CD4-positive, alpha-beta T cell treated with Interleukin-12 subunit alpha and Interleukin-12 subunit beta, for 1 hour (primary cell): ENCODE measurements at places on chromosomes 16 and 17.
A peak's percentile ranks its signal among the peaks of the same experiment; 100 is the strongest.

- DNase-seq: no peak
Observed at GRCh38 chr17:81207610-81208581, 14.9 kb downstream of the CEP131 start.

DNA sequence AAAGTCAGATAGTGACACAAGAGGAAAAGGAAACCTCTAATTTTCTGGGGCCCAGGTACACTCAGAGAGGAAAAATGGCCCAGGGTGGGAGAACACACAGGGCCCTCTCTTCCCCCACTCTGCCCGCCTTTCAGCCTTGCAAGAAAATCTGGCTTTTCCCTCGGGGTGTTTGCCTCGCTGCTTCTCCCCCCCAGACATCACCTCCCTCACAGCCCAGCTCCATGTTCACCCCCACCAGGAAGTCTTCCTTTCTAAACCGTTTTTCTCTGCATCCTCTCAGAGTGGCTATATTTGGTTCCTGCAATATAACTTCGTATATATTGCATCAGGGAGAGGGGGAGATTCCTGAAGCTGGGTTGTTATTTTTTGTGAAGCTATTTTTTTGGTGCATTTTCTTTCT, 27.3 kb downstream of the RPRML start:
- DNase-seq: no peak

GRCh38 chr16:58259995-58260394, 34.8 kb downstream of the PRSS54 start:
- no peak for DNase-seq

DNA sequence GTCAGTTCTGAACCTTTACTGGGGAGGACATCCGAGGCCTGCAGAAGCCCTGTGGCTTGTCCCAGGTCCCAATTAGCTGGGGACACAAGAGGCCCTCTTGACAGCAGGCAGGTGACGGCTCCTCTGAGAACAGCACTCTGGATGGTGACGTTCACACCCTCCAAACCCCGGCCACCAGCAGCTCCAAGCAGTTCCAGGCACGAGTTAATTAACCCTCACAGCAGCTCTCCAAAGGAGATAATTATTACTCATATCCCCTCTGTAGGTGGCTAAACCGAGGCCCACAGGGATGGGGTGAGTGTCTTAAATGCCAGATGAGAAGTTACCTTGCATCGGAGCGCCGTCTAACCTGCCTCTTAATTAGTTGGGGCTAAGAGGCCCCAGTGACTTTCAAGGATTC, 168.9 kb upstream of the CIBAR2 start:
- no peak for DNase-seq

DNA sequence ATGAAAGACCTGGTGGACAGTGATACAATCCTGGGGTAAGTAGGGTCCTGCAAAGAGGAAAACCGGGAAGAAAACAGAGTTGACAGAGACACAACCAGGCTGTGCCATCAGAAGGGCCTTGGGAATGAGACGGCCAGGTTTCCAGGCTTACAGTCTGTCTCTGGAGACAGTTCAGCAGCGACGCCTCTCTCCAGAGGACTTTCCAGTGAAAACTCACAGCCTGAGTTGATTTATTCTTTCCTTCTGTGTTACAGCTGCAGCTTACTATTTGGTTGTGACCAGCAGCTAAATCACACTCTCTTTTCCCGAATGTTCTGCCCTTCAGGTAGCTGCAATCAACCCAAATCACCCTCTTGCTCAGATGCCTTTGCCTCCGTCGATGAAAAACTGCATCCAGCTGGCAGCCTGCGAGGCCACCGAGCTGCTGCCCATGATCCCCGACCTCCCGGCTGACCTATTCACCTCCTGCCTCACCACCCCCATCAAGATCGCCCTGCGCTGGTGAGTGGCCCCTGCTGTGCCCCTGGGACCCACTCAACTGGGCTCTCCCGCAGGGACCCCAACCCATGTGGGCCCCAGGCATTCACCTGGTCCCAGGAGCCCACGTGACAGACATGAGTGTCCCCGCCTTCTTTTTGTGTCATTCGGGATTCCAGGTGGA, 209.2 kb downstream of the RPTOR start:
- DNase-seq: no peak

GRCh38 chr16:30927789-30928378, 4.5 kb downstream of the FBXL19 start:
- DNase-seq: peak; percentile 52

DNA sequence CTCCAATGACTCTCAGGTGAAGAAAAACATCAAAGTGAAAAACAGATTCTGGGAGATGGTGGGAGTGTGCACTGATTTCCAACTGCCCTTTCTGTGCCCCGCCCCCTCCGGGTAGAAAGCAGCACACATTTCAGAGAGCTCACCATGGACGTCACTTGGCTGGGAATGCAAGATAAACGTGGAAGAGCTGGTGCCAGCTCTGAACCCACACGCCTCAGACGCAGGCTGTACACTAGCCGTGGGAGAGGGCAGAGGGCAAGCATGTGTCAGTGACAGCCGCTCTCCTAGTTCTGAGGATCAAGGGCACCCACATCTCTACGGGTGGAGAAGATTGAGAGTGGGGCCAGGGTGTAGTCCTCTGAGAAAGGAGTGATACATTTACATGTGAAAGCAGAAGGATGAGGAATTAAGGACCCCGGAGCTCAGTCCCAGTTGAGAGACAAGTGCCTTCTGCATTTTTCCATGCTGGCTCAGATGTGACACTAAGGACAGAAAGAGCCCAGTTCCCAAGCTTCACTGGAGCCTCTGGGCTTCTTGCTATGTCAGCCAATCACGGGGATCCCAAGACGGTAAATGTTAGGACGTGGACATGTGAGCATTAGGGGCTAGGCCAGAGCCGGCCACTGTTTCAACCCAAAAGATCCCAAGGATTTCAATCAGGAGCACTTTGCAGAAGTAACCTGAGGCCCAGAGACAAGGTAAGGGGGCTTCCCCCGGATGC, 101.3 kb downstream of the ZFHX3 start:
- no peak for DNase-seq

DNA sequence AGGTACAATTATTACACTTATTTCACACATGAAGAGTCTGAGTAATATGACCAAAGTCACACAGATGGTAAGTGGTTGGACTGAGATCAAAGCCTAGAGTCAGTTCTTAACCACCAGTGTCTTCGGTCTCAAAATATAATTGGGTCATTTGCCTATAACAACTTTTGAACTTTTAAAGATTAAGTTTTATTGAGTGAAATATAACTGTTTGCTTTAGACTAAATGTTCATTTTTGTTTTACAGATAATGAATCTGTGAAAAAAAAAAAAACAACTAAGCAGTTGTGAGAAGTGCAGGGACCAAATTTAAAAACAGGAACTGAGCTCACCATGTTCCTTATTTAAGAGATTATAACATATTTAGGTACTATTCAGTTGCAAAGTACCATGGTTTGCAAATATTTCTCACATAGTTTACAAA, 150.1 kb downstream of the ITFG1 start:
- DNase-seq: no peak

DNA sequence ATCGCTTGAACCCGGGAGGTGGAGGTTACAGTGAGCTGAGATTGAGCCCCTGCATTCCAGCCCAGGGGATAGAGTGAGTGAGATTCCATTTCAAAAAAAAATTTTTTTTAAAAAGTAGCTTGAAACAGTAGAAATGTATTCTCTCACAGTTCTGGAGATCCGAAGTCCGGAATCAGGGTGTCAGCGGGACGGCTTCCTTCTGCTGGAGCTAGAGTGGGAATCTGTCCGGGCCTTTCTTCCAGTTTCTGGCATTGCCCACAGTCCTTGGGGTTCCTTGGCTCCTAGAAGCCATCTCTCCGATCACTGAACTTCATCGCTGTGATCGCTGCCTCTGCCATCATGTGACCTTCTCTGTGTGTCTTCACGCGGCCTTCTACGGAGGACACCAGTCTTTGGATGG, 181.2 kb upstream of the CIBAR2 start:
- DNase-seq: no peak

DNA sequence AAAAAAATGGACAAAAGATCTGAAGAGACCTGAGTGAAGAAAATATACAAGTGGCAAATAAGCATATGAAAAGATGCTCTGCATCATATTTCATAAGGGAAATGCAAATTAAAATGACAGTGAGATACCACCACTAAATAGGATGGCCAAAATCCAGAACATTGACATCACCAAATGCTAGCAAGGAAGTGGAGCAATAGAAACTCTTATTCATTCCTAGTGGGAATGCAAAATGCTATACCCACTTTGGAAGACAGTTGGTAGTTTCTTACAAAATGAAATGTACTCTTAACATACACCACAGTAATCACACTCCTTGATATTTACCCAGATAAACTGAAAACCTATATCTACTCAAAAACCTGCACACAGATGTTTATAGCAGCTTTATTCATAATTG, 33.6 kb downstream of the DHRS7B start:
- DNase-seq: no peak

GRCh38 chr16:62254847-62255246, 218.6 kb upstream of the CDH8 start:
- no peak for DNase-seq

DNA sequence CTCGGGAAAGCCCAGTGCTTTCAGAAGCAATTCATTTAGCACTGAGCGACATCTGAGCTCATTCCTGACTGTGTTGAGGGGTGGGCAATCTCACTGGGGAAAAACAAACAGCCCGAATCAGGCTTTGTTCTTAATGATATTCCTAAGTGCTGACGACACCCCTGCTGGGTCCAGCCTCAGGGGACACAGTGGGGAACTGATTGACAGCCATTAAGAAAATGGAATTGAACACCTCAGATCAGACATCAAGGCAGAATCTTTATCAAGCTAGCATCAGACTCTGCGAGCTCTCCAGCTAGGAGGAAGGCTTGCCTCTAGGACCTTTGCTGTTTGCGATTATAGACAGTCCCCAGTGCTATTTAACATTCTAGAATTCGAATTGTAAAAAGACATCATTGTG, 22.5 kb upstream of the LYRM9 start:
- DNase-seq: no peak

DNA sequence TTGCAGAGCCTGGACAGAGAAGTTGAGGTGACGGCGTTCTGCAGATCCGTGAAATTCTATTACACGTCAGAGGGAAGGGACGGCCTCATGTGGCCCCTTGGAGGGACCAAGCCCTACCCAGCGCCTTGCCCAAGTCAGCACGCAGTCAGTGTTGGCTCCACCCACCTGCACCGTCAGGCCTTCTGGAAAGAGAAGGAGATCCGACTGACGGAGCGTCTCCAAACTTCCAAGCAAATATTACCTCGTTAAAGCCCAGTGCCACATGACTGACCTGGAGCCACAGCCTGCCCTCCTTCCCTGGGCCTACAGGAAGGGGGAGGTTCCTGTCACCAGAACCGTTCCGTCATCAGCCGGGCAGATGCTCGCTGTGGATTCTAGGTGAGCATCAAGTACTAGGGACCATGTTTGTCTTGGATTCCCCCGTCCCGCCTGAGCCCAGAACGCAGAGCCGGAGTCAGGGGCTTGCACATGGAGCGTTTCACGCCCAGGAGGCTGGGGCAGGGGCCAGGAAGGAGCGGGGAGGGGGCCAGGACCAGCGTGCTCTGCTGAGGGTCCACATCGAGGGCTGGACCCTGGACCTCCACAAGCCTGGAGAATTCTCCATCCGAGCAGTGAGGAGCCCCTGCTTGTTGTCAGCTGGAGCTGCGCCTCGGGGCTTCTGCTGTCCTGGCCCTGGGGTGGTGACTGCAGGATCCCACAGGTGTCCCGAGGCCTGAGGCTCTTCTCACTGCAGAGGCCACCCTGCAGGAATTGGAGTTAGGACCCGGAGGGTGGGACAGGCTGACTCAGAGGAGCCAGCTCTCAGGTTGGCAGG, 22.6 kb upstream of the METRNL start:
- no peak for DNase-seq

DNA sequence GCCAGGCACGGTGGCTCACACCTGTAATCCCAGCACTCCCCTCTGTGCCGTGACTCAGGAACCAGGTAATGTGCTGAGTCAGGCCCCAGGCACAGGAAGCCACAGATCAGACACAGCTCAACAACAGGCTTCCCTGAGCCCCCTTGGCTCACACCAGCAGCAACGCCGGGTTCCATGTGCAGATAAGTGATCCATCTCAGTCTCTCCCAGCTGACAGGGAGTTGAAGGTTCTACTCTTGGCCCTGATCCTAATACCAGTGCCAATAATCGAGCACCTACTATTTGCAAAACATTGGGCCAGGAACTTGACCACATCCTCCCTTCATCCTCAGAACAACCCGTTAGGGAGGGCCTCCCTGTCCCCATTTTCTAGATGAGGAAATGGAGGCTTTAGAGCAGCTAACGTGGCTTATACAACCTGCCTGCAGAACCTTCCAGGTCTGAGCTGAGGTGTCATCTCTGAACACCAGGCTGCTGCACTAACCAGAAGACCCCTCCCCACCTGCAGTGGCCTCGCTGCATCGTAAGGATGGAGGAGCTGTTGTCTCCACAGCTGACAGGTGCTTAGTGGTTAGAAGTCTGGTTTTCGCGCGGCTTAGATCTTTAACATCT, 64.8 kb upstream of the AMZ2 start:
- peak; percentile 81 for DNase-seq

DNA sequence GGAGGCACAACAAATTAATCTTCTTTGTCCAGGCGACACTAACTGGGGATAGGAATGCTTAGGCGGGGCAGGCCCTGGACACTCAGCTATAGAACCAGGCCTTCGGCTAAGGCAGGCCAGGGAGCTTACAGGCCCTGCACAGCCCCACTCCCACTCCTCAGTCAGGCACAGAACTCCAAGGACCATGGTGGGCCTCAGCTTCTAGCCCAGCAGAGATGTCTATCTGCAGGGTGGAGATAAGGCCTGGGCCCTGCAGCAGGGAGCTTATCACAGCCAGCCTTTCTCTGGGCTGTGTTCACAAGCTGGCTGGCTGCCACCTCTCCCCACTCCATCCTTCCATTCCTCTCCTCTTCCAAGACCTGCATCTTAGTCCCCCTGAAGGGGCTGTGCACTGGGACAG, 68.1 kb downstream of the TMEM132E start:
- DNase-seq: no peak

DNA sequence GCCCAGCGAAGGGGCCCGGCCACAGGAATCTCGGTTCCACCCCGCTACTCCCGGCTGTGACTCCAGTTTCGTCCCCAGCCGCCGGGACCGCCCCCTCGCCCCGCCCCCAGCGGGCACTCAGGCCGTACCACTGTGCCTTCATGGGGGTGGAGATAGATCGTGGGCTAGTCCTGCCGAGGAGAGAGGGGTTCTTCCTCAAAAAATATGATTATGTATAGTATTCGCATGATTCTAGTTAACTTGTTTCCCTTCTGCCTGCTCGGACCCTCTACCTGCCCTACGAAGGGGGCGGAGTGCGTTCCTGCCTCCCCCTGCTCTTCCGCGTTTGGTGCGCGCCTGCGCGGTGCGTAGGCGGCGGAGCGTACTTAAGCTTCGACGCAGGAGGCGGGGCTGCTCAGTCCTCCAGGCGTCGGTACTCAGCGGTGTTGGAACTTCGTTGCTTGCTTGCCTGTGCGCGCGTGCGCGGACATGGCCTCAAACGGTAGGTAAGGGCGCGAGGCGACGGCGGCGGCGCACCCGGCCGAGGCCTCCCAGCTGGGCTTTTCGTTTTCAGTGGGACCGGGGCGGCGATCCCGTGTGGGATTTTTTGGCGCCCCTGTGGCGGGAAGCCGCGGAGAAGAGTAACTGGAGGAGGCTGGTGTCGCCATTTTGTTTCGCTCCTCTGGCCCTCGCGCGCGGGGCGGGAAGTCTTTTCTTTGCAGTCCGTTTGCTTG, at the start of gene FUS:
Gene FUS, plus strand, starts transcription at position 393 of the 713 bp plus-strand sequence. Its CDS starts 76 bp downstream, at position 469.
- DNase-seq: peak; percentile 94
